Fibroblast of skin of back (primary cell): ENCODE measurements at places on chromosomes 12 and 14.

GRCh38 chr12:82833481-82833880, 146.8 kb downstream of the TMTC2 start:
- DNase-seq, result no peak

GRCh38 chr14:39784461-39784860, 352.2 kb upstream of the FBXO33 start:
- no peak for DNase-seq

DNA sequence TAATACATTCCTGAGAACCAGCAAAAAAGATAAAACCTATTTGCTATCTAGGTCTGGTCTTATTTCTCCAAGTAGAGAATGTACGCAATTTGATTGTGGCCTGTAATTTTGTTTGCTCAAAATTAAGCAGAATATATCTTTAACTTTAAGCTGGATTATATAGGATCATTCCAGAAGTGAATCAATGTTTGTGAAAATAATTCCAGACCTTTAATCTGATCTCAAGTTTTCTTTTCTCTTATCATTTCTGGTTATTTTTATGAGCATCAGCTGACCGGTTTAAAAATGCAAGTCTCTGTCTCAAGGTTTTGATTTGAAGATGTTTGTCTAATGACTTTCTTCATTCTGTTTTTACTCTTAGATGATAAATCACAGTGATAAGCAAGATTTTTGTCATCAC, 997.9 kb upstream of the FLRT2 start:
- no peak for DNase-seq

- DNase-seq, result peak; percentile 40
Observed at GRCh38 chr14:63394841-63395240, 76.1 kb upstream of the GPHB5 start.

- peak; percentile 57 for DNase-seq
Observed at GRCh38 chr14:55588259-55588699, 8.3 kb downstream of the KTN1 start.

- no peak for DNase-seq
Observed at GRCh38 chr12:46461459-46461858, 88.9 kb upstream of the SLC38A2 start.

GRCh38 chr12:51023625-51024382, 2.4 kb downstream of the SLC11A2 start:
- no peak for DNase-seq

GRCh38 chr14:52267501-52268278, at the start of gene PTGDR:
TSS of gene PTGDR (plus strand) at chr14:52267698. CDS start at chr14:52267815, 117 bp downstream.
- DNase-seq, result peak; percentile 22

GRCh38 chr12:115451780-115452736, 768.1 kb upstream of the TBX3 start:
- DNase-seq, result no peak

DNA sequence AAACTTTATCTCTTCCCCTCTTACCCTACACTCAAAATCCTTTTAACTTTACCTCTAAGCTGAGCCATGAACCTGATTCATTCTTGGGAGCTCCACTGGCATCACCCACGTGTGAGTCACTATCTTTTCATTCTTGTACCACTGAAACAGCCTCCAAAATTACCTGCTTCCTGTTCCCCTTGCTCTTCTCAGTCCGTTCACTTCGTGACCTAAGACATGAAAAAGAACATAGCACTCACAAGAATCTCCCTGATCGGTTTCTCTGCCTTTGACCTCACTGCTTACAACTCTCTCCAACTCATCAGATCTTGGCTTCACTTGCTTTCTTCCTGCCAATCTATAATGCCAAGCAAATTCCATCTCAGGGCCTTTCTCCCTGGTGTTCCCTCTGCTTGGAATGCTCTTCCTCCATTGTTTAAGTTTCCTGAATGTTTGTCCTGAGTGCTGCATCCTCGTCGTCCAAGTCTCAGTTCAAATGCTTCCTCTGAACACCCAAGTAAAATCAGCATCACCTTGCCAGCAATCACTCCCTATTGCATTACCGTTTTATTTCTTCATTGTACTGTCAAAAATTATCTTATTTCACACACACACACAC, 9.2 kb downstream of the GLIPR1 start:
- peak; percentile 40 for DNase-seq

DNA sequence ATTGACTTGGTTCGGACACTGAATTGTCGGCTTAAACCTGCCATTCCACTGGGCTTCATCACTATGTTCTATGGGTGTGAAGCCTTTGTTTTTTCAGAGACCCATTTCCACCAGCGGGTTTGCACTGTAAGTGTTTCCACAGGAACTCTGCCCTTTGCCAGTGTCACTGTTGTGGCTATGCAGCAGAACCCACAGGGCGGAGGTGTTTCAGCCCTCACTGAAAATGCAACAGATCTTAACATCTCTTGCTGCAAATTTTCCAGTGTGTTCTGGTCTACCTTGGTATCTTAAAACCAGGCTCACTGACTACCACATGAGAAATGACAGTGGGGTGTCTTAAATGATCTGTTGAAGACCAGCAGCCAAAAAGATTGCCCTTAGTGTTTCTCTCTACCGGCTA, 21.1 kb downstream of the PRKCH start:
- no peak for DNase-seq

GRCh38 chr14:75978249-75978731, 3.5 kb downstream of the TGFB3 start:
- DNase-seq, result no peak
